NCI-H774 (cell line): ENCODE measurements at places on chromosomes 7 and 10.

GRCh38 chr10:22414146-22414545 lies 68.8 kb downstream of the SPAG6 start:
- no peak for DNase-seq

DNA sequence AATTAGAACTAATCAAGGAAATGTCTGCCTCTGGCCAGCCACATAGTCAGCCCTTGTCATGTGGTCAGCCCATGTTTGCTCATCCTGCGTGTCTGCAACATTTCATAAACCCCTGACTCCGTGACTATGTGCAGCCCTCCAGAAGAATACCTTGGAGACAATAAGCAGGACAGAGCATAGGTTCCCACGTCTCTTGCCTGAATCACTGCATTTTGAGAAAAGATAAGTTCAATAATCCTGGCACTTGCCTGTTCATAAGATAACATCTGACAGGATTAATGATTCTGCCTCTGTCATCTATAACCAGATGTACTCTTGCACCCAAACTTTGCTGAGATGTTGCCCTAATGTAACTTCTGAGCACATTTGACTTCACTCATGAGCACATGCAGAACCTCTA lies 78.4 kb downstream of the AKR1D1 start:
- DNase-seq: no peak

GRCh38 chr10:94427166-94427565 lies 24.8 kb downstream of the TBC1D12 start:
- no peak for DNase-seq

DNA sequence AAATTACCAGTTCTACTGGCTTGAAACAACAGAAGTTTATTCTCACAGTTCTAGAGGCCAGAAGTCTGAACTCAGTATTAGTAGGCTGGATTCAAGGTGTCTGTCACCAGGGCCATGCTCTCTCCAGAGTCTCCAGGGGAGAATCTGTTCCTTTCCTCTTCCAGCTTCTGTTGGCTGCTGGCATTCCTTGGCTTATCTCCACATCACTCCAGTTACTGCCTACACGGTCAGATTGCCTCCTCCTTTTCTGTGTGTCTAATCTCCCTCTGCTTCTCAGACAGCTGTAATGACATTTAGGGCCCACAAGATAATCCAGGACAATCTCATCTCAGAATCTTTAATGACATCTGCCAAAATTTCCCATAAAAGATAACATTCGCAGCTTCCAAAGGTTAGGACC lies 36.6 kb downstream of the MAPK8 start:
- DNase-seq: no peak
